ENCODE measurements at places on chromosomes 16 and 17.
A peak's percentile ranks its signal among the peaks of the same experiment; 100 is the strongest.

DNA sequence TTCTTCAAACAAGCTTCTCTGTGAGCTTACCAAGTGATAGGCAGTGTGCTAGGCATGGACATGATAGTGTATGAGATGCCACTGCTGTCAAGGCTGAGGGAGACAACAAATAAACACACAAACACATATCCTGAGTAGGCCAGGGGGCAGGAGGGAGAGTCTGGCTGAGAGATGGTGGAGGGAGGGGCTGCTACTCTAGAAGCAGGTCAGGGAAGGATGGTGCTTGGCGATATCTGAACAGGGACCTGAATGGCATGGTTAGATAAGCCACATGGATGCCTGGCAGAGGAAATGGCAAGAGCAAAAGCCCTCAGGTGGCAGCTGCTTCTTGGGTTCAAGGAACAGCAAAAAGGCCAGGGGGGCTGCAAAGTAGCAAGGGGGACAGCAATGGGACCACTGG, 8.6 kb upstream of the CHST6 start:
- DNase-seq: no peak

DNA sequence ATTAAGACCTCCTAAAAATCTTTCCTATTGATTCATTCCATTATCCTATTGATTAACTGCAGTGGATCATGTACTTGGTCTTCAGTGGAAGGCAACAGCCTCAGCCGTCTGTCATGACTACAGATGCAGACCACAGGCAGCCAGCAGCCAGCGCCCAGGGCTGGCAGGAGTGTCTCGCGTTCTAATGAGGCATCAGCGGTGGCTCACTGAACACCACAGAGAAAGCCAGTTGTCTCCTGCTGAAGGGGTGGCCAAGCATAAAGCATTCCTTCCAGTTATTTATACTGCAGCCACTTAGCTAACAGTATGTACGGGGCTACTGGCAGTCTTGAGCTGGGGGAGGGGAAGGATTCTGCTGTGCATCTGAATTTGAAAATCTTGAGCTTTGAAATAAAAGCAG, 214.3 kb downstream of the IRX3 start:
- no peak for DNase-seq

DNA sequence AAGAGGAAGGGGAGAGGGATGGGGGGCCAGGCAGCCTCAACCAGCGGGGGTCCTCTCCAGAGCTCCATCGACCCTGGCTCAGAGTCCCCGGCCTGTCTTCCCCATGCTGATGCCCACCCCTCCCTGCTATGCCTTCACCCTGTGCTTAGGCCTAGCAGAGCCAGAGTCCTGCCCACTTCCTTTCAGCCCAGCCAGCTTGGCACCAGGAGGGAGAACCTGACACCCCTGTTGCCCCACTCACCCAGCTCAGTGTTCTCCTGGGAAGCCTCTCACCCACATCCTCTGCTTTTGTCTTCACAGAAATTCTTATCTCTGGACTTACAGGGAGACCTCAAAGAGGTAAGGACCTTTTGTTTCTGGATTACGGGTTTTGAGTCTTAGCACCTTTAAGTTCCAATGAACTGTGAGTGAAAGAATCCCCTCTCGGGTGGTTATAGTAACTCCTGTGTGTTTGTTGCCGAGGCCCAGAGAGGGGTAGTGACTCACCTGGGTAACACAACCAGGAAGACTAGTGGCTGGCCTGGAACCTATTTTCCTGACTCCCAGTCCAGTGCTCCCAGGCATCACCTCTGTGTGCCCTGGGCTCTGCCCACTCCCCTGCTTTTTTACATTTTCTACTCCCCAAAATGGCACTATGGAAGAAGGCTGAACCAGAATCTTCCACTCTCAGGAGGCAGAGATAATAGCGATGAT, 53.3 kb downstream of the CES1 start:
- no peak for DNase-seq

GRCh38 chr17:57092171-57092570, 7.1 kb downstream of the AKAP1 start:
- DNase-seq: no peak

DNA sequence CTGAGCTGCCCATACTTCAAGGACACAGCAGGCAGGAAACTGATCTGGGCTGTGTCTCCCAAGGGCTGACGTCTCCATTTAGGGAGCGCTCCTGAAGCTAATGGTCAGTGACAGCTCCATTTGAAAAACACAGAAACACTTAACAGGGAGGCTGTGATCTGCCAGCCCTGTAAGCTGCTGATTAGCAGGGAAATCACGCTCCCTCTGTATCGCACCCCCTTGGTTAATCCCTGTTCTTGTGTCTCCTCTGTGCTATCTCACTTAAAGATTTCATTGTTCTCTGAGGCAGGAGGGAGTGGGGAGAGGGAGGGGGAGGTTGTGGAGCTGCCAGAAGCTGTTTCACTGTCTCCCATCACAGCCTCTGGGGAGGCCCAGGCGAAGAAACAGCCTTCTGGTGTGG, 47.4 kb upstream of the CACNG3 start:
- no peak for DNase-seq

GRCh38 chr16:84585886-84586285, 32.0 kb downstream of the COTL1 start:
- DNase-seq: no peak

GRCh38 chr16:18969855-18970240, 13.9 kb upstream of the TMC7 start:
- no peak for DNase-seq

- DNase-seq: no peak
These were observed 1736.4 kb downstream of the TP53TG3F start for GRCh38 chr16:35195864-35196216.

GRCh38 chr17:50361561-50362480, 11.2 kb downstream of the MRPL27 start:
- peak; percentile 52 for DNase-seq
